ENCODE measurements at places on chromosomes 12 and 14. TPM values are rescaled to one million over a fixed set of nuclear protein-coding genes. Genes with fewer than 3 reads are reported as not detected.

DNA sequence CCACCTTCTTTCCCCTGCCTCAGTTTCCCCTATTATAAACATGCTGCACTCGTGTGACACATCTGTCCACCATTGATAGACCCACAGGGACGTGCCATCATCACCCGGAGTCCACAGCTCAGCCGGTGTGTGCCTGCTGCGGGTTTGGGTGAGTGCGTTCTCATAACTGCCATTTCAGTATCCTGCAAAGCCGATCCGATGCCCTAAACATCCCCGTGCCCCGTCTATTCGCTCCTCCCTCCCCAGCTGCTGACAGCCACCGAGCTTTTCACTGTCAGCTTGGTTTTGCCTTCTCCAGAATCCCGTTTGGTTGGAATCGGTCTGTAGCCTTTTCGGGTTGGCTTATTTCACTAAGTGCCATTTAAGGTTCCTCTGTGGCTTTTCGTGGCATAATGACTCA lies 3.9 kb downstream of the LRCOL1 start:
- DNase-seq = no peak

- no peak for DNase-seq
Observed at GRCh38 chr14:42480255-42480654, 873.6 kb downstream of the LRFN5 start.

DNA sequence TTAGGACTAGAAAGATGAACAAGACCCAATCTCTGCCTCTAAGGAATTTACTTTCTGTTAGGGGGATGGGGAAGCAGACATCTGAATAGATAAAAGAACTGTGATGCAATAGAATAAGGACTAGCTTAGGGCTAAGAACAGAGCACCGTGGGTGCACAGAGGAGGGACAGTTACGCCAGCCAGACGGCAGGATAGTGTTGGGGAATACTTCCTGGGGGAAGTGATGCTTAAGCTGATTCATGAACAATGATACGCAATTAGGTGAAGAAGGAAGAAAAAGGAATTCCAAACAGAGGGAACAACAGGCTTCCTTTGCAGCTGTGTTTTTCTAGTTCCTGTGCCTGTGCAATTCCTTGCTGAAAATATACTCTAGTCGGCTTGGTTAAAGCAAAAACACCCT lies 501.1 kb downstream of the APAF1 start:
- DNase-seq = peak; percentile 16

DNA sequence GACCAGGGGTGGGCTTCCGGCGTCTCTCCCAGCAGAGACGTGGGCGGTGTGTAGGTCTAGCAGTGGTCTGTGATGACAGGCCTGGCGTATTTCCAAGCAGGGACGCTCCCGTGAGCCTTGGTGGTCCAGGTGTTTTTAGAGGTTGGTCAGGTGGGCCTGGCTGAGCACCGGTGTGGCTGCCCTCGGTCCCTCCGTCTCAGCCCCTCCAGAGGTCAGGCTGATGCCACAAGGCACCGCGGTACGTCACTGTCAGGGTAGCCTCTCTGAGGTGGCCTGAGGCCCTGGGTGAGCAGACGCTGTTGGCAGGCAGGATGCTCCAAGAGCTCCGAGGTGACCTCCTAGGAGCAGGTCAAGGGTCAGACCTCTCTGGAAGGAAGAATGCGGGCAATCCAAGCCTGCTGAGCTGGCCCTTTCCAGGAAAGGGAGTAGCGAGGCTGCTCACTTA lies 13.6 kb downstream of the MTA1 start:
- DNase-seq = no peak

- no peak for DNase-seq
Observed at GRCh38 chr14:103015426-103015825, 41.9 kb downstream of the CDC42BPB start.

DNA sequence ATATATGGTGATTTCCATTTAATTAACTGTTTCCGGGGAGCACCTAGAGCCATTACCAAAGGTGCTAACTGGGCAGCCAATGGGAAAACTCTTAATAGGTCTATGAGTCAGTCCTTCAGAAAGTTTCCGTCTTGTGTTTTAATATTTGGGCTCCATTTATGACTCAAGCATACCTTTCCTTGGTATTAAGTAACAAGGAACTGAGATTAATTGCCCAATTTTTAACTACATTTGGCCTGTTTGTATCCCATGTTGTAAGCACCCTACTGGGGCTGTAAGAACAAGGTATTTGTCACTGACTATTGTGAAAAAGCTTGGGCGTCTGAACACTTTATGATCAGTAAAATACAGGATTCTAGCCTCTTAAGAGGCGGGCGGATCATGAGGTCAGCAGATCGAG lies 62.8 kb upstream of the FOXN3 start:
- DNase-seq = no peak

DNA sequence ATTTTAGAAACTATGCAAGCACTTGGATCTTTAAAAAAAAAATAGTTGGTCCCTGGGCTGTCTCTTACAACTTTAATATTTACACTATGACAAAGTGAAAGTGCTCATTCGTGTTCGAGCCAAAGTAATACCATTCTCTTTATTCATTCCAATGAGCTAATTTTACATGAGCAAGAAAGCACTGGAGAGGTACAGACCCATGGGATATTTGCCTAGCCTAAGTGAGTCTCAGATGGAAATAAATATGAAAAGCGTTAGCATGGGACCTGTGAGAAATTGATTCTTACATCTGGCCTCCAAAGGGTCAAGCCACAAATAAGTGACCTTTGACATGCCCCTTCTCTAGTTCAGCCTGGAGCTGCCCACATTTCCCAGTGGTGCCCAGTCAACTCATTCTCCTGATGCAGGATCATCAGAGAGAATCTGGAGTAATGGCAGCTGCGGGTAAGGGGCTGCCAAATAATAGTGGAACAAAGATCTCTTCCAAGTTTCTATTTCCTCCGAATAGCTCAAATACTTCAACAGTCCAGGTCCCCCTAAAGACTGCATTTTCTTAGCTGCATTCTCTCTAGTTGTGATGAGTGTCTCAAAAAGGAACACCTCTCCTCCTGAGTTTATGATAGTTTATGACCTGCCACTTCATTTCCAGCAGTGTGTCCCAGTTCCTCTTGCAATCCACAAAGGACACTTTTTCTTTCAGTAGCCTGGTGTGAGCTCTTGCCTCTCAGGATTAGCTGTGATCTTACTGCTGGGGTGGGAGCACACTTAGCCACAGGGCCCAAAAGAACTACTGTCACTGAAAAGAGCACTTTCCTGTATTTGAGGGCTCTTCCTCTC lies 208.2 kb downstream of the DAD1 start:
- no peak for DNase-seq

Gene KRT5
- total RNA-seq = not detected

Gene RFLNA
- not detected for total RNA-seq

Gene VPS29
- total RNA-seq = 76.5 TPM
